ENCODE measurements at places on chromosomes 3 and 15.
A peak's percentile ranks its signal among the peaks of the same experiment; 100 is the strongest.

- no peak for DNase-seq
These were observed 315.0 kb downstream of the OXSM start for GRCh38 chr3:26104851-26105251.

GRCh38 chr3:53744351-53744750 is 101.9 kb downstream of the CHDH start:
- DNase-seq, result no peak

DNA sequence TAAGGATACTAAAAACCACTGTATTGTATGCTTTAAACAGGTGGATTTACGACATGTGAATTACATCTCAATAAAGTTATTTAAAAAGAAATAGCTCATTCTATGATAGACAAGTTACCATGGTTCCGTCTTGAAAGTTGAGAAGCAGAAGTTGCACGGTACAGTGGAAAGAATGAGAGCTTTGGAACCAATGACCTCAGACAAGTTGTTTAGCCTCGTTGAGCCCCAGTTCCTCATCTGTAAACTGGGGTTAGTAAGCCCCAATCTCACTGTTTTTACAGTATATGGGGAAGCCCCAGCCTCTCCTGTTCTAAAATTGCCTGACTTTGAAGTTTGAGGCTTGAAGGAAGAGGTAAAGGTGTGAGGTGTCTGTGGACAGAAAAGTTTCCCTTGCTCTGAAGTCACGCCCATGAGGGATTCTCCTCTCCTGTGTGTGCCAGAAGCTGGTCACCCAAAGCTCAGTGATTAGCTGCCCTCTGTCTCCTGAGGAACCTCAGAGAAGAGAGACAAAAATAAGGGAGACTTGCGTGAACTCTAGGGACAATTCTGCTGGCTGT is 10.0 kb downstream of the CRYGS start:
- DNase-seq, result no peak

- no peak for DNase-seq
These were observed 231.4 kb downstream of the ROBO2 start for GRCh38 chr3:77271306-77271705.

DNA sequence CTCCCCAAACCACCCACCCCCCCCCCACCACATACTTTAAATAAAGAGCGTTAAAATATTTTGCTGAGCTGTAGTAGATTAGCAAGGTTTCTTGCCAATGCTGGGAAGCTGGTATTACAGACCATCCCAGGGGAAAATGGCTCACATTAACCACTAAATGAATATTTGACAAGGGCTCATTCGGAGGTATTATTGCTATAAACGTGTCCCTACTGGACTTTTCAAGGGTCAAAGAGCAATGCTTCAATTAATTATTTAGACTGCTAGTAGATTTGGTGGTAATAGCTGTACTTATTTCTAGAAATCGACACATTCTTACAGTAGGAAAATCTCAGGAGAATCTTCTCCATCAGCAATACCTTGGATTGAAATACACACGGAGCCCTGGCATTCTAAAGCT is 5.2 kb downstream of the SOX2 start:
- DNase-seq, result peak; percentile 73

GRCh38 chr3:151998744-151999143 is 125.3 kb downstream of the SUCNR1 start:
- no peak for DNase-seq

DNA sequence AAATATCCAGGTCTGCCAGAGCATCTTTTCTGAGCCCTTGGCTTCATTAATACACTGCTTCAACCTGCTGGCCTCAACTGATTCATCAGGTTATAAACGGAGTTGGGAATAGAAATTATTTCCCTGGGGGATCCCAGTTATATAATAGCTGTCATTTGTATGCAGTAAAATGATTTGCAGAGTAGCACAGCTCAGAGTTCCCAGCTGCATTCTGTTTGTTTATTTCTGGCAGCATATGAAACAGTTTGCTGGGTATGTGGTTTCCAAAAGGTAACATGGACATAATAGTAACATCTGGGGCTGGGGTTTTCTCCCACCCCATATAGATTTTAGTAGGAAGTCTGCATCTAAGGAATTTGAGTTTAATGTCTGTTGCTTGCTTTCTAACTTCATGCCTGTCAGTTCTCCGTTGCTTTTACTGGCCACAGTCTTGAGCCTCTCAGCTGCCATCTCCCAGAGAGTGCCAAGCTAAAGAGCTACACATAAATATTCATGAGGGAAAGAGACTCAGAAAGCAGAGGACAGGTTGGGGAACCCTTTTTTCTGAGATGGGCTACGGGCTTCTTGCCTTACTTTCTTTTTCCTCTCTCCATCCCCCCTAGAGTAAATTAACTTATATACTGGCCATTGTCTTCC is 124.6 kb downstream of the TMEM108 start:
- no peak for DNase-seq

Data from astrocyte of the spinal cord (primary cell).